Activated naive CD8-positive, alpha-beta T cell treated with anti-CD3 and anti-CD28 coated beads for 36 hours (primary cell): ENCODE measurements at places on chromosomes 3 and 15.
A peak's percentile ranks its signal among the peaks of the same experiment; 100 is the strongest.

DNA sequence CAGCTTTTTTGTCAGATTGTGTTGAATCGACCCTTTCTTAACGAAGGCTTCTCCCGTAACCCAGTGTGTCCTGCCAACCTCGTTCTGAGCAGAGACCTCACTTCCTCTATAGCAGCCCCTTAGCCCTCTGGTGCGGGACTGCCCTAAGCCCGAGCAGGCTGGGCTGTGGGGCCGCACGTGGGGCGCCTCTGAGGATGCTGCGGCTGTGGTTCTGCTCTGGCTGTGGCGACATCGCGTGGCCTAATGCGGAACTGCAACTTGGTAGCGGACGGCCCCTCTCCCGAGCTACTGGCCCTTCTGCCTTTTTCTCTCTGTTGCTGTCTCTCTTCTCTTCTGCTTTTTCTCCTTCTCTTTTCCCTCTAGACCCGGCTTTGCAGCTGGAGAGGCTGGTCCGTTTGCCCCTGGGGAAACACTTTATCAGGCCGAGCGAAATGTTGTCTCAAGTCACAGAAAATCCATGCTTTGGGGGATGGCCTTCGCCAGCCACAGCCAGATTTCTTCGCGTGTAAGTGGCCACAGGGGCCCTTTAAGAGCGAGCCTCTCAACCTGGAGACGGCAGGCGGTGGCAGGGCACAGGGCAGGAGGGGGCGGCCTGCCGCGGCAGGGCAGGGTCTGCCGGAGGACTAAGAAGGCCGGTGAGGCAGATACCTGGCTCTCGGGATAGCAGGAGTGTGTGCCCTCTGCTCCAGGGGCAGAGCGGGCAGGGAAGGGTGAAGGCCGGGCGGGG lies 19.4 kb upstream of the KIF23 start:
- peak; percentile 81 for DNase-seq

GRCh38 chr3:8266730-8267131 lies 234.9 kb upstream of the LMCD1 start:
- no peak for DNase-seq

DNA sequence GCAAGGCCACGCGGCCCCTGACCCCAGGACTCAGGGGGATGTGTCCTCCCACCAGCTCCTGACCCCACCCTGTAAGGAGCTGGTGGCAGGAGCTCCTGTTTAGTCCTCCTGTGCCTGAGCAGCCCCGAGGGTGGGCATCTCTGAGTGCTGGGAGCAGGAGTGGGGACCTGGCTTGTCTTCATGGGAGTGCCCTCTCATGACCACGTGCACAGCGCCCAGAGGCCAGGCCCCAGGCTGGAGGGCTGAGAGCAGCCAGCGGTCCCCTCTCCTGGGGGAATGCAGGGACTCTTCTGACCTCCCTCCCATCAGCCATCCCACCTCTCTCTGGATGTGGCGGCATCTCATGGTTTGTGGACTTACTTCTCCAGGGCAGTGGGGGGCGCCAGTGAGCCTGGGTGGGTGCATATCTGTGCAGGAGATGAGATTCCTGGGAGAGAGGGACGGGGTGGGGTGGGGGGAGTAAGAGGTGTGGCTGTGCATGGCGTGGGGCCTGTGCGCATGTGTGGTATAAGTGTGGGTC lies 205.6 kb downstream of the TBC1D2B start:
- DNase-seq, result no peak

- DNase-seq, result peak; percentile 10
Measured at GRCh38 chr15:95025924-95026728, 794.8 kb downstream of the MCTP2 start.

GRCh38 chr15:31101262-31102038 lies at the start of gene TRPM1:
TRPM1 (minus strand) TSS chr15:31101725; CDS start chr15:31081355, 20,370 bp downstream.
- no peak for DNase-seq

DNA sequence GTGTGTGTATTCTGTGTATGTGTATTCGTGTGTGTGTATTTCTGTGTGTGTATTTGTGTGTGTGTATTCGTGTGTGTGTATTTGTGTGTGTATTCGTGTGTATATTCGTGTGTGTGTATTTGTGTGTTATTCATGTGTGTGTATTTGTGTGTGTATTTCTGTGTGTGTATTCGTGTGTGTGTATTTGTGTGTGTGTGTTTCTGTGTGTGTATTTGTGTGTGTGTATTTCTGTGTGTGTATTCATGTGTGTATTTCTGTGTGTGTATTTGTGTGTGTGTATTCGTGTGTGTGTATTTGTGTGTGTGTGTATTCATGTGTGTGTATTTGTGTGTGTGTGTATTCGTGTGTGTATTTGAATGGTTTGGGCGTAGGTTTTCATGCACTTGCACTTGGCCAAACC lies 405.4 kb downstream of the SOX2 start:
- no peak for DNase-seq

DNA sequence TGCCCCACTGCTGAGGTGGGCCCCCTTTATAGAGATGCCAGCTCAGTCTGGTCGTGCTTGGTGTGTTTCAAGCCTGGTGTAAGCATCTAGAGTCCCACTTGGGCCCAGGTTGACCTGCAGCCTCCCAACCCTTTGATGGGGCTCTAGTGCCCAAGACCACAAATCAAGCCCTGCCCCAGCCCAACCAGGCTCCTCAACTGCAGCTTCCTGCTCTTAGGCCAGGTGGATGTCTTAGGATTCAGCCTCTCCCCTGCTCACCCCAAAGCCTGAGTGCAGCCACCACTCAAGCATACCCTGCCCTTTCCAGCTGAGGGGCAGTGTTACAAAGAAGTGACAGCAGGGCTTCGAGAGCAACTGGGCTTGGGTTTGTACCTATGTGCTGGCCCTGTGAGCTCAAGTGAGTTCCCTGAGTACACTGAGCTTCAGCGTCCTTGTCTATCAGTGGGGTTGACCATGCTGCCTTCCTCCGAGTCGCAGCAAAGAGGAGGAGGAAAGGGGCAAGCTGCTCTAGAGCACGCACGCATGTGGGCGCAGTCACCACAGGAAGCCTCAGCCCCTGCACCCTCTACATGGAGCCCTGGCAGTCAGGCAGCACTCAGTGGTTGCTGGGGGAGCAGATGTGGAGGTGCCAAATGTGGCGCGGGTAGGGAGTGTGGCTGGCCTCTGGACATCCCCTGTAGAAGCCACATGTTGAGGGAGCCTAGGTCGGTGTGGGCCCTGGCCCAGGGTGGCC lies 120.7 kb downstream of the EEFSEC start:
- peak; percentile 11 for DNase-seq

- no peak for DNase-seq
Measured at GRCh38 chr3:15207836-15208504, 1.9 kb downstream of the CAPN7 start.

- no peak for DNase-seq
Measured at GRCh38 chr3:63891518-63891917, 20.7 kb downstream of the SCAANT1 start.

GRCh38 chr3:52829906-52830463 lies 487 bp downstream of the ITIH4 start:
- DNase-seq, result no peak

GRCh38 chr3:54427941-54428871 lies 305.9 kb downstream of the CACNA2D3 start:
- peak; percentile 24 for DNase-seq

- DNase-seq, result no peak
Measured at GRCh38 chr3:12590096-12590495, 33.2 kb downstream of the MKRN2 start.

GRCh38 chr15:41013691-41014414 lies 60.6 kb downstream of the CHAC1 start:
- DNase-seq, result no peak

- no peak for DNase-seq
Measured at GRCh38 chr3:137762674-137763593, 1.2 kb upstream of the SOX14 start.

DNA sequence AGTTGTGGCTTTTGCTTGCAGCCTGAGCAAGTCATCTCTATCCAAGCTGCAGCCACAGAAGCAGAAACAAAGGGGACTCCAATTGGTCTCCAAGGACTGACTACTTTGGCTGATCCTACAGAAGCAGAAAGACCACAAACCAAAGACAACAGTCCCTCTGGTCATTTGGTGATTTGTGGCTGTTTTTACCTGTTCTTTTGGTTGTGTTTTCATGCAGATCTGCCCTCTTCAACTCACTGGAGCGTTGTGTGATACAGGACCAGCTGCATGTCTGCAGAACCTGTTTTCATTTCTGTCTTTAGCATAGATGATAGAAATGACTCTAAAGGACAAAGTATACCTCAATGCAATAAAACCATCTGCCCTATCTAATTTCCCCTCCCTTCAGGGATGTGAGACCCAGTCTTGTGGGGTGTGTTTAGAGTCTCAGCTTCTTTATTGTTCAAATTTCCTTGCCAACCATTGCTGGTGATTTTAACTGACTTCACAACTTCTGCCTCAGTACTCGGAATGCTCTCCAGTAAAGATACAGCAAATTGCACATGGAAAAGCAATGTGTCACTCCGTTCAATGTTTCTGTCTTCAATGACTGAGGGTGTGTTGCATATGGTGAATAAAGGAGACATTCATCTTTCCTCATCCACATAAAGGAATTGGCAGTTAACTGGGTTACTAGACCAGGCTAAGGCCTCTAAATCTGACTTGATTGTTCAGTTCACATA lies 48.9 kb upstream of the SLC7A14 start:
- DNase-seq, result no peak

GRCh38 chr3:175349168-175349567 lies 490.0 kb downstream of the NAALADL2 start:
- DNase-seq, result no peak

DNA sequence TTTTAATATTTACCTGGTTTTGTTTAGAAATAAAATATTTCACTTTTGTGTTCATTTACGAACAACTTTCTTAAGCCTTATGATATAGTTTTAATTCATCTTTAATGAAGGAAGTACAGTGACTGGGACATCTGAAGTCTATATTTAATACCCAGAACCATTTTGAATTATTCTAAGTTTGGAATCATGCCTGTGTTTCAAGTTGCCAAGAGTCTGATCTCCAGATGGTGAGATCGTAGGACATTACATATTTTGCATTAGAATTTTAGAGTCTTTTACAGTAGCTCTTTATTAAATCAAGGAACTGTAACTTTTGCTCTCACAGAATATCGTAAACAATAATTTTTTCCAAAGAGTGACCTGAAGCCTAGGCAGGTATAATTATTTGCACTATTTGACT lies 420.7 kb downstream of the SI start:
- DNase-seq, result no peak

DNA sequence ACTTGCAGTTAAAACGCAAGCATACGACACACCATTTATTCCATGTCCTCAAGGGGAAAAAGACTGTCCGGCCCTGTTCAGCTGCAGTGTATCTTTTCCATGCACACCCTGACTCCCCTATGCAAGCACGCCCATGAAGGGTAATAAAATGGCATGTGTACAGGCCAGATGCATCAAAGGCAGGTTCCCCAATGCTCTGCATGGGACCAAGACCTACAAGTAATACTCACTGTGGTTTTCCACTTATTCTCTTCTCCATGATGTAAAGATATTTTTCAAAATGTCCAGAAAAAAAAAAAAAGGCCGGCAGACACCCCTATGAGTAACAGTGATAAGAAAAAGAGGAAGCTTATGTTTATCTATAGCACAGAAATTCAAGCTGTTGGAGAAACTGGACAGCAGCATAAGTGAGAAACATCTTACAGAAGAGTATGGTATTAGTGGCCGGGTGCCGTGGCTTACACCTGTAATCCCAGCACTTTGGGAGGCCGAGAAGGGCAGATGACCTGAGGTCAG lies 70.8 kb downstream of the MCF2L2 start:
- DNase-seq, result no peak

DNA sequence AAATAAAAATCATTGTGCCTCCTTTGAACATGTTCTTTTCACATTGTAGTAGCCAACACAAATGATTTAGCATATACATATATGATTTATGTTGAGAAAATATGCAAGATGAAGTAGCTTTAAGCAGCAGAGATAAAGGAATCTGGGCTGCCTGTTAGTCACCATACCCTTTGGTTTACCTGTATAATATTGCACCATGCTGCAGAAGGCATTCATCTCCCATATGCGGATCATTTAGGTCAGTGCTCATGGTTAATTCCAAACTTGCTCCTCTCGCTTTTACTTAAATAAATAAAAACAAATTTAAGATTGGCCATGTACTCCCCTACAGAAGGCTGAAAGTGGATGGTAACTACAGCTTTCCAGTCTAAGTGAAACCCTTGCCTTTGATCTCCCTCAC lies 86.7 kb upstream of the TBL1XR1 start:
- DNase-seq, result no peak

- no peak for DNase-seq
Measured at GRCh38 chr3:113174304-113174703, 37.1 kb upstream of the BOC start.

DNA sequence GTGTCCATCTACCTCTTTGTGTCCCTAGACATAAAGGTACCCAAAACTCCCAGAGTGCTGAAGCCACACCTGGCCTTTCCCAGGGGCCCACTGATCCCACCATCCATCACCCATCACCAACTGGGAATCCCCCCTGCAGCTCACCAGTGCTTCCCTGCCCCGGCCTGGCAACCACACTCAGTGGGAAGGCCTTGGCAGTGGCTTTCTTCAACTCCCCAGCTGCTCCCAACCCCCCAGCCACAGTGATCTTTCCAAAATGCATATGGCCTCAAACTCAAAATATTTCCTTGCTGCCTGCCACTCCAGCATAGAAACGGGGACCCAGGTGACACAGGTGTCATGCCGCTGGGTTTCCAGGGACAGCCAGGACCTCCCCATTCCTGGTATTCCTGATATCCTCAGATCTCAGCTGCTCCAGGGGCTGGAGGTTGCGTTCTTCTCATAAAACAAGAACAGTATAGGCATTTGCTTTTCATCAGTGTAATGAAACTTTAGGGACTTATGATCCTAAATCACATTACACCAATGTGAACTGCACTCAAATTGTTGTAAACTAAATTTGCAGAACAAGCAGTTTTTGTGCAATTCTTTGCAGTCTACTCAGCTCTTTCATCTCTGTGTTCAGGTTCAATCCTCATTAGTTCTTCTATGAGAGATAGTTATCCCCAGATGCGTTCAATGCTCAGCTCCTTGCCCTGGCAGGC lies 1.3 kb downstream of the OCA2 start:
- DNase-seq, result no peak

- DNase-seq, result peak; percentile 38
Measured at GRCh38 chr3:114214542-114215341, 22.6 kb downstream of the ZNF80 start.

- DNase-seq, result no peak
Measured at GRCh38 chr3:196440041-196440537, 7.9 kb upstream of the UBXN7 start.

- no peak for DNase-seq
Measured at GRCh38 chr3:109177908-109178307, 41.4 kb downstream of the C3orf85 start.

- no peak for DNase-seq
Measured at GRCh38 chr3:25885544-25885943, 95.7 kb downstream of the OXSM start.

DNA sequence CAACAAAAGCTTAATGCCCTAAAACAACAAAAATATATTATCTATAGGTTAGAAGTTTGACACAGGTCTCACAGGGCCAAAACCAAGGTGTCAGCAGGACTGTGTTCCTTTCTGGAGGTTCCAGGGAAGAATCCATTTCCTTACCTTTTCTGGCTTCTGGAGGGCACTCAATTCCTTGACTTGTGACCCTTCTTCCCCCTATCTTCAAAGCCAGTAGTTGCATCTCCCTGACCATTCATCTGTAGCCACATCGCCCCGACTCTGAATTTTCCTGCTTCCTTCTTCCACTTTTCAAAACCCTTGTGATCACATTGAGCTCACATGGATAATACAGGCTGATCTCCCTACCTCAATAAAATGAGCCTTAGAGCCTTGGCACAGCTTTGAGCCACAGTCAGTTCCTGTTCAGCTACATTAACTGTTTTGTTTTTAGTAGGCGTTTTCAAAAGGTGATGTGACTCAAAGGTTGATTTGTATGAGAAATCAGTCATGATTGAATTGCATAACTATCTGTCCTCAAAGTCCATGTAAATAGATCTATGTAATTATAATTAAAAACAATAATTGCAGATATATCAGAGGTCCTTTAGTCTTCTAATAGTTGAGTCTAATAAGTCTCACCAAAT lies 12.4 kb downstream of the PFN2 start:
- no peak for DNase-seq
